ENCODE measurements at places on chromosomes 6 and 20. TPM values are rescaled to one million over a fixed set of nuclear protein-coding genes. Genes with fewer than 3 reads are reported as not detected.

ID4 gene
- total RNA-seq: 7.4 TPM

ZC3H12D gene
- 9.1 TPM for total RNA-seq

IRAK1BP1 gene
- total RNA-seq: 2.9 TPM

NR2E1 gene
- total RNA-seq: not detected

LCA5 gene
- total RNA-seq: 0.43 TPM

MYH7B gene
- total RNA-seq: 0.99 TPM

EDN1 gene
- 14.0 TPM for total RNA-seq

TENT5A gene
- total RNA-seq: 26.3 TPM

- DNase-seq: peak; percentile 64
Measured at GRCh38 chr6:149273318-149273717, 44.2 kb upstream of the TAB2 start.

- DNase-seq: no peak
Measured at GRCh38 chr6:152630832-152631231, 6.3 kb downstream of the SYNE1 start.

- DNase-seq: no peak
Measured at GRCh38 chr20:18005170-18005989, 36.6 kb downstream of the MGME1 start.

GRCh38 chr6:36621371-36621855 lies 27.3 kb downstream of the SRSF3 start:
- peak; percentile 17 for DNase-seq

DNA sequence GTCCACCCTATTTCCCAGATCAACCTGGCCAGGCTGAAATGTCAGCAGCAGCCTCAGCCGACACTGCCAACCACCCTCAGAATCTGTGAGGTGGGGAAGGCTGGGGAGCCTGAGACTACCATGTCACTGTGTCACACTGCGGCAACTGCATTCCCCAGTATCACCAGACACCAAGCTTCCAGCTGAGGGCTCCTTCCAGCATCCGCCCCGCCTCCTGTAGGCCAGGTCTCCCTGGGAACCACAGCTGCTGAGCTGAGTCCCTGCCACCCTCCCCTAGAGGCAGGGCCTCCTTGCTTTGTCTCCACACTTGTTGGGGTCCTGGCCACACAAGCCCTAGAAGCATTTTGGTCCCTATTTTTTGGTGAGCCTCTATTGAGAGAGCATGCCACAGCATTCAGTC lies 115.7 kb downstream of the UNC5CL start:
- no peak for DNase-seq

- DNase-seq: no peak
Measured at GRCh38 chr6:153485072-153485471, 354.0 kb upstream of the RGS17 start.

GRCh38 chr6:112337209-112337638 lies 9.9 kb upstream of the RFPL4B start:
- peak; percentile 20 for DNase-seq

DNA sequence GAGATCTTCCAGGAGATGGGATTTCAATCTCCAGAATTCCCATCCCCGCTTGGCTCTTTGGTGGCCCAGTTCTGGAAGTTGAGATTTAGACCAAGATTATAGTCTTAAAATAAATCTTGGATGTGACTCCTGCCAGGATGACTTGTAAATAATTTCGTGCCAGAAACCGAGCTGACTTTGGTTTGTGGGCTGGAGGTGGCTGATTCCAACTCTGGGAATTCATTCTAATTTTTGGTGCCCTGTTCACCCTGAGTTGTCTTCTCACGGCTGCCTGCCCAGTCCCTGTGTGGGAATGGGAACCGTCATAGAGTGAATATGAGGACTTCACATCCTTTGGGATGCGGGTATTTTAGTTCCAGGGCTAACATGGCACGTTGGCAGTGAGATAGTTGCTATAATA lies 64.8 kb downstream of the JARID2 start:
- DNase-seq: no peak

- DNase-seq: peak; percentile 50
Measured at GRCh38 chr6:43758617-43759050, 11.4 kb upstream of the VEGFA start.

Measured in mucosa of descending colon (tissue), 3 donors.